Fibroblast of the aortic adventitia (primary cell): ENCODE measurements at places on chromosomes 7 and 10.
A peak's percentile ranks its signal among the peaks of the same experiment; 100 is the strongest.

GRCh38 chr7:139842401-139843210 lies 13.5 kb downstream of the TBXAS1 start:
- DNase-seq = no peak

- DNase-seq = no peak
Observed at GRCh38 chr10:18449611-18450026, 201.8 kb downstream of the NSUN6 start.

DNA sequence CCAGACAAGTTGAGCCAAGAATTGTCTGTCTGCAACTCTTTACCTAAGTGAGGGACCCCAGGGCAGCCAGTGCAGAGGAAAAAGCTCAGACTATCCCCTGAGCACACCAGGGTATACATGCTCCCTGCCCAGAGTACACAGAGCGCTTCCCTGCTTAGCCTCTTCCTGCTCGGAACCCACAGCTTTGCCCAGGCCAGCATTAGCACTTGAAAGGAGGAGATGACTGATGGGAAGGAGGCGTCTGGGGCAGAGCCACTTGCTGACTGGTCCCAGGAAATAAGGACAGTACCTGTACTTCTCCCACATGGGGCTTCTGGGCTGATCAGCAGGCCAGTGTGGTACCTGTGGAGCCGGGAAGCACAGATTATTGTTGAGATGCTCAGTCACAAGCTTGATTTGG lies 48.4 kb upstream of the TRIM8 start:
- no peak for DNase-seq

DNA sequence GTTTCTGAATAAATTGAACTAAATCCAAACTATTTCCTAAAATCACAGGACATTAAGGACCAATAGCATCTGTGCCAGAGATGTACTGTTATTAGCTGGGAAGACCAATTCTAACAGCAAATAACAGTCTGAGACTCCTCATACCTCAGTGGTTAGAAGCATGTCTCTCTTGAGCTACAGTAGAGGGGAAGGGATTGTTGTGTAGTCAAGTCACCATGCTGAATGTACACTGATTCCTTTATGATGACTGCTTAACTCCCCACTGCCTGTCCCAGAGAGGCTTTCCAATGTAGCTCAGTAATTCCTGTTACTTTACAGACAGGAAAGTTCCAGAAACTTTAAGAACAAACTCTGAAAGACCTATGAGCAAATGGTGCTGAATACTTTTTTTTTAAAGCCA lies 13.9 kb downstream of the MEST start:
- no peak for DNase-seq

DNA sequence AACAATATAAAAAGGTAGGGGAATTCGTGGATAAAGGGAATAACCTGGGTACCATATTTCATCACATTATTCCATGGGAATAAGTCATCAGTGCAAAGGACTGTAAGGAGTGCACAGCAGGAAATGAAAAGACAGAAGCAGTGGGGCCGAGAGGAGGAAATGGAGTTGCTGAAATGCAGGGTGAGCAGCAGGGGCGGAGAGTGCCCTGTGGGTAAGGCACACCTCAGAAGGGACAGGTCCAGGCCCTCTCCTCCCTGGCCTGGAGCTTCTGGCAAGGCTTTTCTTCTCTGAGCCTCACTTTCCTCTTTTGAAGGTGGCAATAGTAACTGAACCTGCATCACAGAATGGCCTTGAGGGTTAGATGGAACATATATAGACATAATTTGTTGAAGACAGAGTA lies 26.2 kb downstream of the IKZF1 start:
- no peak for DNase-seq

DNA sequence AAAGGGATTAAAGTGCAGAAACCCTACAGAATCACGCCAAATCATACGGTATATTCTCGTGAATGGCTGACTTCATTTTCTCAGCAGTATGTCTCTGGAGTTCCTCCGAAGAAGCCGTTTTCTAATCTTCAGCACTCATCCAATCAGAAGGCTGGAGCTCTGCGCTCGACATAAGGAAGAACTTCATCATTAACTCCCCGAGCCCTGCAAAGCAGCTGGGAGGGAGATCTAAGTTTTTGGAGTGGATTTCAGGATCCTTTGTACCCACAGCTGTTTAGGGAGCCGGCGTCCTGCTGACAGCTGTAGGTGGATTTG lies 40.7 kb upstream of the SDK1 start:
- DNase-seq = peak; percentile 81

GRCh38 chr10:5643346-5644067 lies 22.9 kb downstream of the ASB13 start:
- peak; percentile 90 for DNase-seq

- DNase-seq = no peak
Observed at GRCh38 chr7:118762451-118762850, 537.9 kb downstream of the ANKRD7 start.

GRCh38 chr10:5400468-5401240 lies 4.0 kb downstream of the TUBAL3 start:
- no peak for DNase-seq

DNA sequence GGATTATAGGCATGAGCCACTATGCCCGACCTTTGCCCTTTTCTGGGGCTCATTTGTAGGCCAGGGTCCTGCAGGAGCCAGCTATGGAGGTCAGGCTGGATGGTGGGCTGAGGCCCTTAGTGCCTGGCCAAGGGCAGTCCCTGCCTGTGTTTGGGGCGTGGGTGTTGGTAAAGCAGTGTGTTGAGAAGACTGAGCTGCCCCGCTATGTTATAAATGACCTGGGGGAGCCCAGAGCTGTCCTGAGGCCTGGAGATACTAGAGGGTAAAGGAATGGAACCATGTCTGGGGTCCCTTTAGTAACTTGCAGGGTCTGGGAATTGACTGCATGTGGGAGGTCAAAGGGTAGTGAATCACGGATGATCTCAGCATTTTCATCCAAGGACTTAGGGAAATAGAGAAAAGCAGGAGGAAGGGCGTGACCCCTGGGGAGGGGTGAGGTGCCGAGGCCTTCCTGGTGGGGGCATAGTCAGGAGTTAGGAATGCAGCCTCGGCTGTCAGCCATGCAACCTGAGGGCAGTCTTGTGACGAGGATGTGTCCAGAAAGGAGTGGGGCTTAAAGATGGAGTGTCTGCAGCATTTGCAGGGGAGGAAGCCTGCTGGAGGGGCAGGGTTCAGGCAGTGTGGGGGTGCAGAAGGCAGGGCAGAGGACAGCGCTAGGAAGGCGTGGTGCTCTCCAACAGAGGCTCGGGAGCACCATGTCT lies 31.5 kb downstream of the TMEM248 start:
- peak; percentile 46 for DNase-seq

DNA sequence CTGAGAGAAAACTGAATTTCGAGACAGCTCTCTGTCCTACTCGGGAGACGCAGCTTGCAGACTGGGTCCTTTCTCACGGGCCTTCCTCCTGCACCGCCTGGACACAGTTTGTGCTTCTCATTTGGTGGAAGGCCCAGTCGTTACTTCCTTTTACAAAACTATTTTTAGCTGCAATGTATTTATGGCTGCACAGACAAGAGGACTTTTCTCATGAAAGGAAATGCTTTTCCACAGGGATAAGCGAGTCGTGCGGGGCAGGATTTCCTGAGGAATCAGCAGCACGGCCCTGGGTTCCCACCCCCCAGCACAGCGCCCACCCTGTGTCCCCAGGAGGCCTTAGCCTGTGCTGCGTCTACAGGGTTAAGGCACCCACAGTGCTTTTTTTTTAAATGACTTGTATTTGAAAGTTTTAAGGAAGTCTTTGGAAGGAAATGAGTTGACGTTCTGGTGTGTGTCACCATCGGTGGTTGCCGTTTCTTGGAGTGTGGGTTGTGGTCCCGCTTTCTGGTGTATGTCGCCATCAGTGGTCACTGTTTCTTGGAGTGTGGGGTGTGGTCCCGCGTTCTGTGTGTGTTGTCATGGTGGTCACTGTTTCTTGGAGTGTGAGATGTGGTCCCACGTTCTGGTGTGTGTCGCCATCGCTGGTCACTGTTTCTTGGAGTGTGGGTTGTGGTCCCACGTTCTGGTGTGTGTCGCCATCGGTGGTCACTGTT lies 50.9 kb downstream of the INPP5A start:
- peak; percentile 32 for DNase-seq

- no peak for DNase-seq
Observed at GRCh38 chr10:97078261-97078937, 107.4 kb downstream of the SLIT1 start.

GRCh38 chr10:126585249-126586017 lies 85.1 kb downstream of the C10orf90 start:
- DNase-seq = no peak

DNA sequence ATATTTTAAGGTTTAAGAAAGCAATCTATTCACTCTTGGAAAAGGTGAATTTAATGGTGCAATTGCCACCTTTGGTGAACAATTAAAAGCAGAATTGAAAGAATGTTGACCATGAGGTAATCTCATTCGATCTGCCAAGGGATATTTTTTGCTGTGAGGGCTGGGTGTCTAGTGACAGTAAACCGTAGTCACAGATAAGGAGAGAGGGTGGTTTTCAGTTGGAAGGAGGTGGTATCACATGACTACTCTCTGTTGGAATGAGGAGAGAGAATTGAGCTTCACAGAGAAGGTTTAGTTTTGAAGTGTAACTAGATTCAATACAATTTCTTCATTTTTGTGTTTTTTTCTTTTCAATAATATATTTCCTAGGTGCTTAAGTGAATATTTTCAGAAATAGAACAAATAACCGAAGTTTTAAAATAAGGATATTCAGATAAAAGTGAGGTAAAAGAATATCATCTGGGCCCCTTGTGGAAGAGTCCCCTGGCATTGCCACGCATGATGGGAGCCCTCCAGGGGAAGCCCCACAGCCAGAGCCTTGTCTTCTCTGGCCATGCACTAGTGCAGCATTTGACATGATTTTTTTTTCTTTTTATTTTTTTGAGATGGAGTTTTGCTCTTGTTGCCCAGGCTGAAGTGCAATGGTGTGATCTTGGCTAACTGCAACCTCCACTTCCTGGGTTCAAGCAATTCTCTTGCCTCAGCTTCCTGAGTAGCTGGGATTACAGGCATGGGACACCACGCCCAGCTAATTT lies 73.4 kb downstream of the GPR141 start:
- no peak for DNase-seq

DNA sequence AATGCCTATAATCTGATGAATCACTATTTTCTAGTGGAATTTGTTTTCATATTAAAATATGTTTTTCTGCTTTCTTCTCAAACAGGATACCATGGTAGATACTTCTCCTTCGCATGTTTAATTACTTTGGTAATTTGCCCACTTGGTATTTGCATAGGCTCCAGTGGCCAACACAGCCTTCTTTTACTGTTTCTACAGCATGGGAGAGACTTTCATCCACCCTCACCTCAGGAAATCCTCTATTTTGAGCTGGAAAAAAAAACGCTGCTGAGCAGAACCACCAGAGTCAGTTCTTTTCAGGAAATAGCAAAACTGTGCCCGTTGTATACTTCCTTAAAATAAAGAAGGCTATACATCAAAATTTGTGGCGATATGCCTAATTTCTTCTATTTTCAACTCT lies 213.3 kb downstream of the MDFIC start:
- DNase-seq = no peak

DNA sequence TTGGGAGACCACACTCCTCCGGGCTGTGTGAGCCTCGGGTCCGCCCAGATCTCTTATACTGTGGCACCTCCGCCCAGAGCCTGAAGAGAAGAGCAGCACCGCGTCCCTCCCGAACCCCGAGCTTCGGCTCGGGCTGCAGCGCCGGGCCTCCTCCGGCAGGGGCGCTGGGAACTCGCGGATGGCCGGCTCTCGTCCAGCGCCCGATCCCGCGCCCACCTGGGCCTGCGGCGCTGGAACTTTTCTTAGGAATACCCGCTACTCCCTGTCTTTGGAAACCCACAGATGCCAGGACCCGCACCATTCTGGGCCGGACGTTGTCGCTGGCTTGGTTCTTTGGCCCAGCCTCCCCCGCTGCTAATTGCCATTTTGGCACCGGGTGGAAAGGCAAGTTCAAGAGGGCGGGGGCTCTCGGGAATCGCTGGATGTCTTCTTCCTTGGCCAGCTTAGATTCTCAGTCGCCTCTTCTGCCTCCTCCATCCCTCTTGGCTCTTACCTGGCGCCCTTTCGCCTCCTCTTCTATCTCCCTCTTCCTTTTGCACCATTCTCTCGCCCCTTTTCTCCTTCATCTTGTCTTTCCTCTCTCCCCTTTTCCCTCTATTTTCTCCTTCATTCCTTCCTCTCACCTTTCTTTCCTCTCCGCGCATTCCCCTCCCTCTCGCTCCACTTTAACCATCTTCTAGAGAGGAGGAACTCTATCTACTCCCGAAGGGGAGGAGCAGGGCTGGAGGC lies 2.1 kb upstream of the SORCS3 start:
- no peak for DNase-seq

- no peak for DNase-seq
Observed at GRCh38 chr10:32059472-32059871, 3.2 kb upstream of the KIF5B start.

DNA sequence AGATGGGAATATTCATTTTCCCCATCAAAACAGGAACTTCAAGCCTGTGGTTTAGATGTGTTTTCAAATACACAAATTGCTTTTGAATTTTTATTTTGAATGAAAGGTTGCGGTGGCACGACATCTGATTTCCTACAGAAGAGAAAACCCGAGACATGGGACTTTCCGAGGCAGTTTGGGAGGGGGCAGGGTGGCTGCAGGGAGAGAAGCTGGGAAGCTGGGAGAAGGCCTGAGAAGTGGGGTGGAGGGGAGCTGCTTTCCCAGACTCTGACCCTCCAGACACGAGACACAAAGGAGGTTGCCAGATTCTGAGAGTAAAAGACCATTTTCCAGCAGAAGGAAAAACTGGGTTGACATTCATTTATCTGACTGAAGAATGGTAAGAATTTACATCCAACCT lies 19.6 kb downstream of the TMEM176A start:
- no peak for DNase-seq

- DNase-seq = no peak
Observed at GRCh38 chr10:132645630-132646442, 108.2 kb downstream of the INPP5A start.

DNA sequence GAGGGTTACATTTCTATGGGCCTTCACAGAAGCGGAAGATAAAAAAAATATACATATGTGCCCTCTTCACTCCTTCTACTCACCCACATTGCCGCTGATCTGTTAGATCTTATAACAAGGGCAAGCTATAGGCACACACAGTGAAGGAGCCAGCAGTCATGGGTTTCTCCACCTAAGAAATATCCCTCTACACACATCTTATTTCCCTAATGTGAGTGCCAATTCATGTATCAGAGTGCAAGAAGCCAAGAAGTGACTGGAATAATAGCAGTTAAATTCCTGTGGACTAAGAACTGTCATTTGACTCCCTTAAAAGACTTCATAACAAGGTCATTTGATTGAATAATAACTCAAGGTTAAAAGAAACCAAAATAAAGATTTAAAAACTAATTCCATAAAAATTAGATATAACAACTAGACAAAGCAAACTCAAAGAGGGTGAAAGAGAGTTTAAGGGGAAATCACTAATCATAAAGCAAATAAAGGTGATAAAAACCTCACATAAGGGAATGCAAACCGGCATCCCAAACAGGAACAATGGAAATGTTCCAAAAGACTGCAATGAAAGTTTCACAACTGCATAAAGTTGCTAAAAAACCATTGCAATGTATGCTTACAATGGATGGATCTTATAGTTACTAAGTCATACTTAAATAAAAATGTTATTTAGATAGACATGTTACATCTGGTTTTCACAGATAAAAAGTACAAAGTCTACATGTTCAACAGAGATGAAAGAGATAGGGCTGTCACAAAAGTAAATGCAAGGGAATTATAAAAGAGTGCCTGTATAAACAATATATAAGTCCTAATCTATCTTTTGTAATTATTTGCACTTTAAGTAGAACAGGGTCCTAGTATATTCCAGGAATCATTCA lies 42.8 kb downstream of the ARHGAP21 start:
- DNase-seq = peak; percentile 72
